NCI-H1048 (cell line): ENCODE measurements at places on chromosomes 11 and 22.

GRCh38 chr11:66835768-66836405 is 7.4 kb upstream of the RCE1 start:
- DNase-seq = no peak

DNA sequence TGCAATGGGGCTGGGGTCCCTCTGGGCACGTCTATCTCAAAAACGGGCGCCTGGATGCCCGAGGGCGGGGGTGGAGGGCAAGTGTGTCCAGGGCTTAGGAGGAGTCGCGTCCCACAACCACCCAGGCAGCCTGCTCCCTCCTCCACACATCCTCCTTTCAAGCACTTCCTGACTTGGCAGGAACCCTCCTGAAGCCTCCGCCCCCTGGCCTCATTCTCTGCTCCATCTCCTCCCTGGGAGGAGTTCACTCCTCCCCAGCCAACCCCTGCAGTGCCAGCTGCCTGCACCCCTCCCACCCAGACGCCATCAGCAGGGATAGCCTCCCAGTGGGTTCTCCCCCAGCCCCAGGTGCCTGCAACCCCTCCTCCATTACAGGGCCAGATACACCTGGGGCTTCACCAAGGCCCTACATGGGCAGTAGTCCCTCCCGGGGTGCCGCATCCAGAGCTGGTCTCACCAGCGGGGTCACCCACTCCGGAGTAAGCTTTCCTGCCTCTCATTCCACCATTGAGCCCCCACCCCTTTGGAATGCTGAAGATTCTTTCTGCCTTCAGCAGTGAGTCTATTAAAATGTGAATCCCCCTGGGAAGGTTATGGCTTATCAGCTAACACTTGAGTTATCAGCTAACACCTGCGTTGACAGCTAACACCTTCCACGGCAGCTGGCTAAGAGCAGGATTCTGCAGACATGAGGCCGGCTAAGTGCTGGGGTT is 24.4 kb downstream of the RTN4R start:
- no peak for DNase-seq

- DNase-seq = no peak
These were observed 26.9 kb downstream of the BLID start for GRCh38 chr11:122089111-122089510.

DNA sequence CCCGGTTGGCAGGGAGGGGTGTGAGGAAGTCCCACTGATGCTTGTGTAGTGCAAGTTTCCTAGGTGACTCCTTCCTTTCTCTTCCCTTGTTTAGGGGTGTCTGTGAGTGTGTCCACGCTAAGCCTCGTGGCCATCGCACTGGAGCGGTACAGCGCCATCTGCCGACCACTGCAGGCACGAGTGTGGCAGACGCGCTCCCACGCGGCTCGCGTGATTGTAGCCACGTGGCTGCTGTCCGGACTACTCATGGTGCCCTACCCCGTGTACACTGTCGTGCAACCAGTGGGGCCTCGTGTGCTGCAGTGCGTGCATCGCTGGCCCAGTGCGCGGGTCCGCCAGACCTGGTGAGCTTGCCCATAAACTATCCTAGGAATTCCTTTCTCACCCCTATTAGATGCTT is 10.4 kb downstream of the CCKBR start:
- DNase-seq = no peak

DNA sequence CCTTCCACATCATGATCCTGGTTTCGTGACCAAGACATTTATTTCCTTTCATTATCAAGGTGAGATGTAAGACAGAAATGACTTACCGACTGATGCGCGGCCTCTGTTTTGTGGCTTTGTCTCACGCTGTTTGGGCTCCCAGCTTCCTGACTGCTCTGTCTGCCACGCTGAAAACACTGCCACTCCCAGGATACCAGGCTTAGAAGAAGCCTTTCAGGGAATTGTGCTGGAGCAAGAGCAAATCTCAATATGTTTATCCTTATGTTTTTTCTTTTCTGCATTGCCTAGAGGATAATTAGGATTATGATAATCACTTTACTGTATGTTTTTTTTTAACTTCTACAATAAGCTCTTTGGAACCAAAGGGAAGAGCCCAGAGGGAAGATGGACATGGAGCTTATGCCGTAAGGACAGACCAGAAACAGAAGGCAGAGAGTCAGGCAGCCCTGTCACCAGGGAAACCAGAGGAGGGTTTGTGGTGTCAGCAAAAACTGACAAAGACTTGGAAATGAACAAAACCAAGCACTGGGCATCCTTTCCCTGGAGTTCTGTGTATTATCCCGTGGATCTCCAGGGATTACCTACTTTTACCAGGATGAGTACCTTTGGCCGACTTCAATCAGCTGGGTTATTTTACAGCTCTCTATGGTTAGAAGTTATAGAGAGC is 68.2 kb upstream of the ISX start:
- DNase-seq = no peak

DNA sequence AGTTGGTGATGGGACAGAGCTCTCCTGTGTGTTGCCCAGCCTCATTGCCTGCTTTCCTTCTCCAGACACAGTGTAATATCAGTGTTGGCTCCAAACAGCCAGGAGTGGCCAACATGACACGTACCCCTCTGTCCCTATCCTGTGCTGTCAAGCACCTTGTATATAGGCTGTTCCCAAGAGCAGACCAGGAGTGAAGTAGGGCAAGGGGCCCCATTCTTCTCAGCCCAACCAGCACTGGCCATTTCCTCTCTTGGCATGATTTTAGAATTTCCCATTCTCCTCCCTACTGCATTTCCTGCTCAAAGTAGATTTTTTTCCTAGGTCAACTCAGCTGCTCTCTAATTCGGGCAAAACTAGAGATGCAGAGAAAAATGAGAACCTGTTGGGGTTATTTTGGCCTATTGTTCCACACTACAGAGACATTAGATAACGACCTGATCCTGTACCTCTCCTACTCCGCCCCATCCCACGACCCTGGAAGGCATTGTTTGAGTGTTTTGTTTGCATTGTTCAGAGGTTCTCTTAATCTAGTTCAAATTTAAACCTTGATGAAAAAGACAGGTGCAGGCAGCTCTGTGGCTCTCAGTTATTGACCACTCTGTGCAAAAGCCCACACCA is 95.6 kb downstream of the RASSF10 start:
- DNase-seq = no peak
